T-helper 17 cell (primary cell): ENCODE measurements at places on chromosomes 6 and 20.
A peak's percentile ranks its signal among the peaks of the same experiment; 100 is the strongest.

GRCh38 chr6:83824831-83825230 lies 28.3 kb upstream of the RIPPLY2 start:
- H3K36me3 ChIP-seq, result no peaks in the 10 kb centered on the region
- no peak for DNase-seq
- peaks cover 25% of the 10 kb centered on the region for H3K27me3 ChIP-seq
- no peaks in the 10 kb centered on the region for H3K4me1 ChIP-seq

DNA sequence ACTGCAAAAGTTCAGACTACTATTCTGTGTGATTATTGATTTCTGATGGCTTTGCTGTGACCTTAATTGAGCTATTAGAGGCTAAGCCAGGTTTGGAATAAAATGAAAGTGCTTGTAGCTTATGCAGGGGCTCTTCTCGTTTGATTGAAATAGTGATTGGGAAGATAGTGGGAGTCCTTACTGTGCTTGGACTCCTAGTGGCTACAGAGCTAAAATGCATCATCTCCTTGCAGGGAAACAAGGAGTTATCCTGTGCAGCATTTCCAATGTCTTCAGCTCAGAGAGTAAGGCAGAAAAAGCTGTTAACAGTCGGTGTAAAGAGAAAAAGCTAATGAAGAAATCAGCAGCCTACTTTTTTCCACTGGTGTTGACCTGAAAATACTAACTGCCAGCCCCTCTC lies 173.5 kb downstream of the SLC35F1 start:
- no peak for DNase-seq
- no peak overlapping the region for H3K4me3 ChIP-seq
- H3K4me1 ChIP-seq, result peaks cover 3% of the 10 kb centered on the region
- H3K36me3 ChIP-seq, result no peaks in the 10 kb centered on the region

GRCh38 chr6:149271348-149272340 lies 45.9 kb upstream of the TAB2 start:
- H3K36me3 ChIP-seq, result no peaks in the 10 kb centered on the region
- H3K27ac ChIP-seq, result peak overlapping the region; percentile 81
- no peak for DNase-seq
- H3K4me3 ChIP-seq, result peak overlapping the region; percentile 69
- no peaks in the 10 kb centered on the region for H3K27me3 ChIP-seq
- peaks cover 27% of the 10 kb centered on the region for H3K4me1 ChIP-seq

DNA sequence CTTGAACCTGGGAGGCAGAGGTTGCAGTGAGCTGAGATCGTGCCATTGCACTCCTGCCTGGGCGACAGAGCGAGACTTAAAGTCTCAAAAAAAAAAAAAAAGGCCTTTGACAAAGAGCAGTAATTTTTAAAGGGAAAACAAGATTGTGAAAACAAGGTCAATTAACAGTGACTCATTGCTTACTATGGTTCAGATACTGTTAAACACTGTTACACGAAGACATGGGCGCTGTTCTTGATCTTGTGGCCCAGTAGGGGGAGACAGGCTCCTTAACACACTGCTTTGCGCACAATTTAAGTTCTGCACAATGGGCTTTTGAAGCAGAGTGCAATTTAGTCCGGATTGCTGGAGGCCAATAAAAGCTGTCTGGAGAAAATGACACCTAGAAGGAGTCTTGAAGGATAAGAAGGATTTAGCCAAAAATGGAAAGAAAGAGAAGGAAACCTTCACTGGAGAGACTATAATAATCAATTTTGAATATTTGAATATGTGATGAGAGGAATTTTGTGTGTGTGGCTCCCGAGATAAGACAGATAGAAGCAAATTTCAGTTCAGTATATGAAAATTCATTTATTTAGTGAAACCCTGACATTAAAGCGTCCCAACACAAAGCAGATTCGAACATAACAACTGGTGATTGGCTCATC lies 6.0 kb upstream of the LATS1 start:
- H3K27ac ChIP-seq, result peak overlapping the region; percentile 45
- peaks cover 19% of the 10 kb centered on the region for H3K4me1 ChIP-seq
- no peaks in the 10 kb centered on the region for H3K27me3 ChIP-seq
- peak; percentile 14 for DNase-seq

GRCh38 chr20:58822149-58822548 lies 28.6 kb downstream of the GNAS-AS1 start:
- H3K36me3 ChIP-seq, result peaks cover 10% of the 10 kb centered on the region
- H3K4me1 ChIP-seq, result peaks cover 2% of the 10 kb centered on the region
- no peak overlapping the region for H3K4me3 ChIP-seq
- no peak overlapping the region for H3K27ac ChIP-seq

DNA sequence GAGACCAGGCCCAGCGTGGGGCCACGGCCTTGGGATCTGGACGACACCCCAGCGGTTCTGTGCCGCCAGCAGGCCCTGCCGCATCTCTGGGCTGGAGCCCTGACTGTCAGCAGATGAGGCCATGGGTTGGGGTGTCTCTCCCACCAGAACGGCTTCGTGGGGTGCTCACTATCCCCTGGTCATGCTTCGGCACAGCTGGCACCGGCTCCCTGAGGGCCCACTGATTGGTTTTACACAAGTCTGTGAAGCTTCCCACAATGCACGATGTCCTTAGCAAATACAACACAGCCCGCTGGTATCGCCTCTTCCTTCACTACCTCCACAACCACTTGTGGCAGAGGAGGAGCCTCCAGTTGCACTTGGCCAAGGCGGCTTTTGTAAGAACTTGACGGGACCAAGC lies 94.3 kb downstream of the THBS2 start:
- H3K27ac ChIP-seq, result no peak overlapping the region
- no peaks in the 10 kb centered on the region for H3K36me3 ChIP-seq
- H3K4me3 ChIP-seq, result no peak overlapping the region
- DNase-seq, result no peak

DNA sequence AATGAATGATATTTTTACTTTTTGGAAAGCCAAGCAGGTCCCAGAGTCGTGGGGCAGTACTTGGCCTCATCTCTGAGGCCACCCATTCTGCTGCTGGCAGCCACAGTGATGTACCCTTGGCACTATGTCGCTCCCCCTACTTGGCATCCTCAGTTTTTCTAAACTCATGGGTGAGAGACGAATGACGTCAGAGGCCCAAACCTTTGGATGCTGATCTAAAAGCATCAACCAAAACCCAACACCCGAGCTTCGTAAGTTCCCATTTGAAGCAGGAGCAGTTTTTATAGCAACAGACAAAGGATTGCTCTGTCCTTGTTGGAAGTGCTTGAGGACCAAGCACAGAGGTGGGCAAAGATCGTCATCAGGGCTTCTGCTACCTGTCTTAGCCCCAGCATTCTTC lies 212.9 kb downstream of the PAX1 start:
- H3K4me1 ChIP-seq, result no peaks in the 10 kb centered on the region
- DNase-seq, result no peak
- no peaks in the 10 kb centered on the region for H3K36me3 ChIP-seq
- no peak overlapping the region for H3K27ac ChIP-seq
- H3K27me3 ChIP-seq, result no peaks in the 10 kb centered on the region
- H3K4me3 ChIP-seq, result no peak overlapping the region

- no peak overlapping the region for H3K27ac ChIP-seq
- DNase-seq, result no peak
- no peaks in the 10 kb centered on the region for H3K4me1 ChIP-seq
- no peaks in the 10 kb centered on the region for H3K36me3 ChIP-seq
- H3K27me3 ChIP-seq, result no peaks in the 10 kb centered on the region
- H3K4me3 ChIP-seq, result no peak overlapping the region
These were observed 140.3 kb upstream of the TCF21 start for GRCh38 chr6:133748628-133749027.

DNA sequence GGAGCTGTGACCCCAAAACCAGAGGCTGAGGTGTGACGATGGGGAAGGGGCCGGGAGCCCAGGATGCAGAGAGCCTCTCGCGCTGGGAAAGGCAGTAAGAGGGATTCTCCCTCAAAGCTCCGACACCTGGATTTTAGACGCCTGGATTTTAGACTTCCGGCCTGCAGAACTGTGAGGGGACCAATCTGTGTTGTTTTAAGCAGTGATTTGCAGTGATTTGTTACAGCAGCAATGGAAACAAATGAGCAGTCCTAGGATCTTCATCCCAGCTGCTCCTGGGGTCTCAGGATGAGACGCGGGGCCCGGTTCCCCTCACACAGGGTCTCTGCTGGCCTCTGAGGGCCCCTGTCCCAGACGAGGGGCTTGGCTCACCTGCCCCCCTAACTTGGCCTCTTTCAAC lies 365.5 kb downstream of the THBS2 start:
- H3K4me1 ChIP-seq, result peaks cover 9% of the 10 kb centered on the region
- no peak for DNase-seq
- H3K4me3 ChIP-seq, result no peak overlapping the region
- no peaks in the 10 kb centered on the region for H3K27me3 ChIP-seq

GRCh38 chr20:2507464-2507863 lies 1.3 kb downstream of the ZNF343 start:
- peaks cover 3% of the 10 kb centered on the region for H3K36me3 ChIP-seq
- H3K27ac ChIP-seq, result peak overlapping the region; percentile 98
- peaks cover 21% of the 10 kb centered on the region for H3K27me3 ChIP-seq

GRCh38 chr20:17651760-17652388 lies 30.2 kb downstream of the RRBP1 start:
- no peaks in the 10 kb centered on the region for H3K27me3 ChIP-seq
- DNase-seq, result no peak
- no peak overlapping the region for H3K27ac ChIP-seq
- peaks cover 9% of the 10 kb centered on the region for H3K4me1 ChIP-seq
- H3K36me3 ChIP-seq, result peaks cover 4% of the 10 kb centered on the region
- H3K4me3 ChIP-seq, result no peak overlapping the region

- DNase-seq, result no peak
- H3K27ac ChIP-seq, result no peak overlapping the region
- peaks cover 29% of the 10 kb centered on the region for H3K27me3 ChIP-seq
- peaks cover 12% of the 10 kb centered on the region for H3K4me1 ChIP-seq
- no peaks in the 10 kb centered on the region for H3K36me3 ChIP-seq
These were observed 42.7 kb downstream of the IRAK1BP1 start for GRCh38 chr6:78910010-78910409.

DNA sequence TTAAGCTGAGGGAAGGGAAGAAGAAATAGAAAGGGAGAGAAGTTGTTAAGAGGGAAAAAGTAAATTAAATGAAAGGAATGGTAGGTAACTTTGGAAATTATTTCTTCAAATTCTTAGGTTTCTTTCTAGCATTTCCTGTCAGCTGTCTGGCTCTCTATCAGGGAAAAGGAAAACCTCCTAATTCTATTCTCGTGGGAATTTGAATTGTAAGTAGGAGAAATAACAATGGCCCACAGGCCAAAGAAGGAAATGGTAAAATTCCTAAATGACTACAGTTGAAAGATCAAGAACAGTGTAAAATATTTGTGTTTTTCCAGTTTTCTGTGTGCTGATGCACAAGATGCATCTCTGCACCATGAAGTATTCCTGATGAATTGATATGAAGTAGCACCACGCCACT lies 173.0 kb downstream of the IBTK start:
- H3K4me3 ChIP-seq, result no peak overlapping the region
- no peak for DNase-seq
- no peaks in the 10 kb centered on the region for H3K4me1 ChIP-seq
- H3K27ac ChIP-seq, result no peak overlapping the region
- H3K36me3 ChIP-seq, result no peaks in the 10 kb centered on the region

DNA sequence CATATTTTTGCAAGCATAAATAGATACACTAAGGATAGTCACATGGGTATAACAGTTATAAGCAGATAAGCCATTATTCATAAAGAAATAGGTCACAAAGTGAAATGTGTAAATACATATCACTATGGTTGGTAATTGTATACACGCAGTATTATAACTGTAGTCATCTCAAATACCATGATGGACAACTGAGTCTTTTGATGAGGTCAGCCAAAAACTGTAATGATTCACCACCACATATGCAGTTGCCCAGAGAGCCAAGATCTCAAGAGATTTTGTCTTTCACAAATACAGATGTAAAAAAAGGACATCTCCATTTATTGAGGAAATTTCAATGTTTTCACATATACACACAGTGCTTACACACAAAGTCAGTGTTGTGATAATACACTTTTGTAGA lies 28.3 kb downstream of the ZNF292 start:
- no peaks in the 10 kb centered on the region for H3K27me3 ChIP-seq
- H3K4me1 ChIP-seq, result peaks cover 47% of the 10 kb centered on the region
- no peak overlapping the region for H3K4me3 ChIP-seq
- DNase-seq, result no peak
- no peaks in the 10 kb centered on the region for H3K36me3 ChIP-seq
- no peak overlapping the region for H3K27ac ChIP-seq

GRCh38 chr6:26319405-26320128 lies 45.4 kb upstream of the BTN3A2 start:
- DNase-seq, result no peak
- peaks cover 14% of the 10 kb centered on the region for H3K4me1 ChIP-seq
- H3K4me3 ChIP-seq, result peak overlapping the region; percentile 45
- H3K27ac ChIP-seq, result peak overlapping the region; percentile 47
- peaks cover 7% of the 10 kb centered on the region for H3K27me3 ChIP-seq
- H3K36me3 ChIP-seq, result no peaks in the 10 kb centered on the region

GRCh38 chr20:17845701-17846475 lies 122.7 kb downstream of the SNX5 start:
- H3K27ac ChIP-seq, result peak overlapping the region; percentile 3
- no peaks in the 10 kb centered on the region for H3K36me3 ChIP-seq
- H3K27me3 ChIP-seq, result peaks cover 4% of the 10 kb centered on the region
- peak overlapping the region; percentile 62 for H3K4me3 ChIP-seq
- peaks cover 50% of the 10 kb centered on the region for H3K4me1 ChIP-seq
- no peak for DNase-seq

- H3K36me3 ChIP-seq, result no peaks in the 10 kb centered on the region
- H3K27ac ChIP-seq, result peak overlapping the region; percentile 51
- peaks cover 20% of the 10 kb centered on the region for H3K27me3 ChIP-seq
These were observed 10.8 kb upstream of the TAAR1 start for GRCh38 chr6:132669690-132670291.

GRCh38 chr6:149147195-149147594 lies 170.3 kb upstream of the TAB2 start:
- H3K4me1 ChIP-seq, result peaks cover 34% of the 10 kb centered on the region
- H3K4me3 ChIP-seq, result peak overlapping the region; percentile 8
- no peak for DNase-seq
- H3K27me3 ChIP-seq, result no peaks in the 10 kb centered on the region

DNA sequence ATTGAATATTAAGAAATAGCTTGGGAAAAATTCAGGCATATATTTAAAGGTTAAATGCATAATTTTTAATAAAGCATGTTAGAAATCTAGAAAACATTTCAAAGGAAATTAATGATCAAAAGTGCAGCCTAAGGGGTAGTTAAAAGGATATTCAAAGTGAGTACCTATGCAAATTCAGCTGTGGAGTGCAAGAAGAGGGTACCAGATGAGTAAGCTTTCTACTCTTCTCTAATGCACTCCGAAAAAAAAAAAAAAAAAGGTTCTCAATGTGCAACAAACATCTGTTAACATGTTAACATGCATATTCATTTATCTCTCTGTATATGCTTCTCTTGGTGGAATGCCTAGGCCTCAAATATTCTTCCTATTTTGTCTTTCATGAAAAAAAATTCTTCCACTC lies 32.0 kb upstream of the KATNA1 start:
- H3K4me1 ChIP-seq, result peaks cover 15% of the 10 kb centered on the region
- no peak overlapping the region for H3K27ac ChIP-seq
- no peak overlapping the region for H3K4me3 ChIP-seq
- no peak for DNase-seq

GRCh38 chr6:118959903-118960302 lies 24.9 kb upstream of the MCM9 start:
- H3K4me3 ChIP-seq, result no peak overlapping the region
- no peaks in the 10 kb centered on the region for H3K36me3 ChIP-seq
- DNase-seq, result no peak
- H3K27me3 ChIP-seq, result no peaks in the 10 kb centered on the region
- H3K4me1 ChIP-seq, result peaks cover 10% of the 10 kb centered on the region
